Non-pigmented ciliary epithelial cell (primary cell): ENCODE measurements at places on chromosomes 4 and X.

- no peak for DNase-seq
These were observed 54.0 kb downstream of the DRD5 start for GRCh38 chr4:9835430-9835829.

DNA sequence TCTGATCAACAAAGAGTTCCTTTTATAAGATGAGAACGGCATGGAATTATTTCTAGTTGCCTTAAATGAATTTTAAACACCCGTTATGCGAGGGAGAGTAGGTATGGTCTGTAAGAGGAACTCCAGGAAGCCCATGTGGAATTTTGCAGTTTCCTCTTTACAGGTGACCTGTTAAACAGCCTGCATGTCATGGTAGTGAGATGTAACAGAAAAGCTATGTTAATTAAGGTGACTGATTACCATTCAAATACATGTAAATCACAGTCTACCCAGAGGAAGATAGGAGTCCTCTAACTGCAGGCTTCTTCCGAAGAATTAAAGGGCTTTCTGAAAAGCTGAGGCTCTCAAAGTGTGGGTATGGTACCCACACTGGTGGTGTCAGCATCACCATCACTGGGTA, 163.6 kb downstream of the CBR4 start:
- DNase-seq = no peak

- DNase-seq = no peak
These were observed 3.8 kb downstream of the HPGDS start for GRCh38 chr4:94338681-94339351.

- no peak for DNase-seq
These were observed 88.5 kb downstream of the DCUN1D4 start for GRCh38 chr4:51931461-51931860.

DNA sequence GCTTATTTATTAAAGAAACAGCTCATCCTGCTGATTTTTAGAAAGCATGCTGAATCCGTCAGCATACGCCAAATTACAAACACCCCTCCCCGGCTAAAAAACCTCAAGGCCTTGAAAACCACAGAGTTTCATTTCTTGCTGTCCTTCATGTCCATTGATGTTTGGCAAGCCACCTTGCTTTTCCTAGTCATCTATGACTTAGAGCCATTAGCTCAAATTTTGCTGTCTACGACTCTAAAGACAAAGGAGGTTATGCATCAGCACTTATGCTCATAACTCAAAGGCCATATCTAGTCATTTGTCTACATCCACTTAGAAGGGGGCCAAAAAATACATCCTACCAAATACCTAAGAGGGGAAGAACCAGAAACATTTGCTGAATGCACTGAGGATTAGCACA, 925.1 kb downstream of the PCDH7 start:
- no peak for DNase-seq
